ENCODE measurements at places on chromosomes 5 and 9.
A peak's percentile ranks its signal among the peaks of the same experiment; 100 is the strongest.

GRCh38 chr5:142109331-142110045, 909 bp downstream of the NDFIP1 start:
- peak; percentile 16 for DNase-seq

DNA sequence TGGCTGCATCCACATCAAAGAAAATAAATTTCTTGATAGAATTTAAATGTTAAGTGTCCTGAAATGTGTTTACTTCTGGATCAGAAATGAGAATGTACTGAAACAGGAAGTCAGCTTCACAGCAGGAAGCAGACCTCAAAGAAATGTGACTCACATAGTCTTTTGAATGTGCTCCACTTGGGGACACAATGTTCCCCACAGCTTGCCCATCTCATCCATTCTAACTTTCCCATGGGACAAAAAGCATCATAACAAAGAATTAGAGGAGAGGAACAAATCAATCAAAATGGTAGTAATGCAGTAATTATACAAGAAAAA, 85.7 kb downstream of the GRAMD2B start:
- no peak for DNase-seq

DNA sequence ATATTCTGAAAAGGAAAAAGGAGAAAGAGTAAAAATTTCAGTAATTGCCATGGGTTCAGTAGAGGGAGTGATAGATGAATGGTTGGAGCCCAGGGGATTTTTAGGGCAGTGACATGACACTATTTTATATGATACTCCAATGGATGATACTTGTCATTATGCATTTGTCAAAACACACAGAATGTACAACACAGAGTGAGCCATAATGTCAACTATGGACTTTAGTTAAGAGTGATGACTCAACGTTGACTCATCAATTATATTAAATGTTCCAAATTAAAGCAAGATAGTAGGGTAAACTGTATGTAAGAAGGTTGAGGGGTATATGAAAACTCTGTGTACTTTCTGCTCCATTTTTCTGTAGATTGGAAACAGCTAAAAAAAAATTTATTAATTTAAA, 586.4 kb downstream of the TAF11L14 start:
- DNase-seq = no peak

DNA sequence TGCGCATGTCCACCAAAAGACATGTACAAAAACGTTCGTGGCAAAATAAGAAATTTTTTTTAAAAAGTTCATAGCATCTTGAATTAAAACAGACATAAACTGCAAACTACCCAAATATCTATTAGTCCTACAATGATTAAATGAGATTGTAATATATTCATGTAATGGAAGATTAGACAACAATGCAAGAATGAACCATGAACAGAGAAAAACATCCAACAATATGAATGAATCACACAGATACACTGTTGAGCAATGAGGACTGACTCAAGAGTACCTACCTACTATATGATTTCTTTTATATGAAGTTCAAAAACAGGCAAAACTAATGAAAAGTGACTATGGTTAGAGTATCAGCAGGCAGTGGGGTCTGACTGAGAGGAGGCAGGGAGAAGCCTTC, 17.9 kb upstream of the CTNNAL1 start:
- DNase-seq = no peak

DNA sequence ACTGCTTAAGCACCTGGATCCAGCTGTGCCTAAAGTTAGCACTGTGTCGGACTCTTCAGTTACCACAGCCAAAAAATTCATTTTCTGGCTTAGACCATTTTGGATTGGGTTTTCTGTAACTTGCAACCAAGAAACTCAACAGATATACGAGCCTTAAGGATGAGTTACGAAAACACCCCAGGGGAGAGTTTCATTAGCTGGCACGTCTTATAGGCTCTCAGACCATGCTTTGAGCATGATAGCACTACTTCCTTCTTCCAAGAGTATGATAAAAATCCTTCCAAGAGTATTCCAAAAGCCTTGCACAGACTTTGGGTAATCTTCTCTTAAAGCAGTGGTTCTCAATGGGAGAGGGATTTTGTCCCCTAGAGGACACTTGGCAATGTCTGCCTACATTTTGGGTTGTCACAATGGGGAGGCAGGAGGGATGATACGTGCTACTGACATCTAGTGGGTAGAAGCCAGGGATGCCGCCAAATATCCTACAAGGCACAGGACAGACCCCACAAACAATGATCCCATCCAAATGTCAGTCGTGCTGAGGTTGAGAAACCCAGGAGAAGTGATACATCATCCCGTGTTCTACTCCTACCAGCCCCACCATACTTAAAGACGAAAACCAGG, 64.8 kb downstream of the SMIM23 start:
- no peak for DNase-seq

DNA sequence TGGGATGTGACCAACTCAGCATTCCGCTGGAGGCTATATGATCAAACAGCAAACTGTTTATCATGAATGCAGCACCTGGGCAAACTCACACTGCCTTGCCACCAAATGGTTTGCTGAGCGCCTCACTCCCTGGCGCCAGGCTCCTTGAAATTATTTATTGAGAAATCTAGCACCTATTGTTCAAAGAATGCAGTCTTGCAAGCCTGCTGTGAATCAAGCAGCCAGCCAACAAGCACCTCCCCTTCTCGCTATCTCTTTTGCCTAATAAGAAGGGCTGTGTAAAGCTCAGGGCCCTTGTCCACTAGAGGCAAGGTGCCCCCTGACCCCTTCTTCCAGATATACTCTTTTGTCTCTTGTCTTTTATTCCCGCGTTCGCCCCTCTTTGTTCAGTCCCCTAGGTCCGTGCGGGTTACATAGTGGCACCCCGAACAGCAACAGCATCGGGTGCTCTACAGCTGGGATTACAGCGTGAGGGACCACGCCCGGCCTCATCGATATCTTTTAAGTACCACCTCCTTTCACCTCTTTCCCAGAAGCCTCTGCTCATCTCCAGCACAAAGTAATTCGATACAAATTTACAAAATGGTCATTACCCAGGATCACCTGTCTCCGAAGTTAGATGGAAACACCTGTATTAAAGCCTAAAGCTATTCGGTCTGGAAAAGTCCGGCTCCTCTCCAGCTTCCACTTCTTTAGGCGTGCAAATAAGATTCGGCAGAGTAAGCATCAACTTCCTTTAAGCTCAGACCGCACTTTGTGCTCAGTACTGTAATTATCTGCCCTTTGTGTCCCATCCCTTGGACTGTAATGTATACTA, 896 bp downstream of the RIGI start:
- no peak for DNase-seq

DNA sequence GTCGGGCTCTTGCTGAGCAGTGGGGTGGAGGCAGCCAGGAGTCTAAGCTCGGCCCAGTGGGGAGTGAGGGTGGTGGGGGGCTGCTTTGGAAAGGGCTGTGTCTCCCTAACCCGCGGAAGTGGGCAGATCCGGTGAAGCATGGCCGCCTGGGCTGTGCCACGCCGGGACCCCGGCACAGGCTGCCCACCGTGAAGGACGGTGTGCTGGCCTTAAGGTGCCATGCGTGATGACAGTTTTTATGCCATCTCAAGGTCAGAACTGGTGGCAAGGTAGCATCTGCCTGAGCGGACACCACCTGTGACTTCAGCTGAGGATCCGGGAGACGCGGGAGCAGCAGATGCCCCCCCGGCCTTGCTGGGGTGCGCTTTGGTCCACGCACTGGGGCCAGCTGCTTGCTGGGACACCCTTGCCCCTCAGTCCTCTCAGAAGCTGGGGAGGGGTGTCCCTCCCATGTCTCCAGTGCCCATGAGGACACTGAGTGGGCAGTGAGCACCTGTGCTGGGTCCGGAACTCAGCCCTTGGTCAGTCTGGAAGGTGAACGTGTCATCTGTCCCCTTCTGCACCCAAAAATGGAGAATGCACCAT, 53.9 kb downstream of the AHRR start:
- no peak for DNase-seq

DNA sequence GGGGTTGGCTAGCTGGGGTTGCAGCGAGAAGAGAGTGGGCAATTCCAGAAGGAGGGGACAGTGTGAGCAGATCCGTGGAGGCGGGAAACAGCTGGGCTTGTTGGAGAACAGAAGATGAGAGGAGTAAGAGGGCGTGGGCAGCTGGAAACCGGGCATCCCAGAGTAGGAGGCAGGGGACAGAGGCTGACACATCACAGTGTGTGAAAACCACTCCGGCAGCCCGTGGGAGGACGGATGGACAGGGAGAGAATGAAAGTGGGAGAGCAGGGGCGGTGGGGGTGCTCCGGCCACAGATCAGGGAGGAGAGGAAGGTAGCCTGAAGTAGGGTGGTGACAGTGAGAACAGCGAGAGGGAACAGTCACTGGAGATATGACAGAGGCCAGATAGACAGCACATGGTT, 8.3 kb upstream of the PSMB7 start:
- DNase-seq = no peak

Measured in T-helper 17 cell (primary cell).